ENCODE measurements at places on chromosomes 11 and 22.

- DNase-seq = no peak
These were observed 1502.4 kb upstream of the TENM4 start for GRCh38 chr11:80943226-80943625.

DNA sequence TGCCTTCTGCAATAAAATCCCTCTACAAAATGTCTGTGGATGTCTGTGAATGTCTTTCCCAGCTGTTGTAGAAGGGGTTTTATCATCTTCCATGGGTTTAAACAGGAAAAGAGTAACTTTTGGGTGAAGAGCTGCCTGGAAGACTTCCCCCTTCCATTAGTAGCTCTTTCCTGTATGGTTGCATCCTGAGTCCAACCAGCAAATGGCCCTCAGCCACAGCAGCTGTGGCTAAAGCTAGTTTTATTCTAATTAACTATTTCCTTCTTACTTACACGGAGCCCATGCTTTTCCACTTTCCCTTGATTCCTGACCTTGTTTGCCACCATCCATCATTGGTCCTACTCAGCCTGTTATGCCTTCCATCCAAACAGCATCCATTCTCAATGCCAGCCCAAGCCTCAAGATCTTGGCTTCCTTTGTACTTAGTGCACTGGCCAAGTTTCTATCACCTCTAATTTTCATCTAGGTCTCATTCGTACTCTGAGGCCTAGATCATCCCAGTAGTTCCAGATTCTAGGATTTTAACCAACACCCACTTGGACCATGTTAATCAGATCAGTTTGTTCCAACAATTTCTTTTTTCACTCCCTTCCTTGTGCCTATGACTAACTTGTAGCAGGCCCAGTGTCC lies 41.5 kb upstream of the CADM1 start:
- no peak for DNase-seq

DNA sequence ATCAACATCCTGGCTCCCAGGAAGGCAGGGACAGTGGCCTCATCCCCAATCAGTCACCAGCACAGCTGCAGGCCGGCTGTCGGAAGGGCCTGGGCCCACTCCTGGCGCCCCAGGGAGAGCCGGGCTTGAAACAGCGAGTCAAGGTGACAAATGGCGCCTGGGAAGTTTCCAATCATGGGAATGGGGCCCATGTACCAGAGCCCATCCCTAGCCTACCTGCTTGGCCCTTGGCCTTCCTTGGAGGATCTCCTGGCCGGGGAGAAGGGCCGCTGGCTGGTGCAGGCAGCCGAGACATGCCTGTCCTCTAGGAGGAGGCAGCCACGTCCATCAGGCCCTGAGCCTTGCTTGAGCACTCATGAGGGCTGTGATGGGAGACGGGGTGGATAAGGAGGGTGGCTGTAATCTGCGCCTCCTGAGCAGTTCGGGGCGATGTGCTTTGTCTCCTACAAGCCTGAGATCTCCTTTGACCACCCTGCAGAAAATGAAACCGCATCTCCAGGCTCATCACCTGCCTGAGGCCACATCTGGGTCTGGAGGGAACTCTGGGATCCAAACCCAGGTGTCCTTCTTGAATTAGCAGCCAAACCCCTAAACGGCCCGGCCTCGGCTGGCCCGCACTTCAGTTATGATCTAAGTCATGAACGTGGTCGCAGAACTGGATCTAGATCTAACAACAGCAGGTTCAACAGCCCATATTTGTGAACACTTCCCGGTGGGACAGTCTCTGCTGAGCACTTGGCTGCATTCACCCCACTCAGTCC lies 862.0 kb downstream of the TBC1D22A start:
- DNase-seq = no peak

DNA sequence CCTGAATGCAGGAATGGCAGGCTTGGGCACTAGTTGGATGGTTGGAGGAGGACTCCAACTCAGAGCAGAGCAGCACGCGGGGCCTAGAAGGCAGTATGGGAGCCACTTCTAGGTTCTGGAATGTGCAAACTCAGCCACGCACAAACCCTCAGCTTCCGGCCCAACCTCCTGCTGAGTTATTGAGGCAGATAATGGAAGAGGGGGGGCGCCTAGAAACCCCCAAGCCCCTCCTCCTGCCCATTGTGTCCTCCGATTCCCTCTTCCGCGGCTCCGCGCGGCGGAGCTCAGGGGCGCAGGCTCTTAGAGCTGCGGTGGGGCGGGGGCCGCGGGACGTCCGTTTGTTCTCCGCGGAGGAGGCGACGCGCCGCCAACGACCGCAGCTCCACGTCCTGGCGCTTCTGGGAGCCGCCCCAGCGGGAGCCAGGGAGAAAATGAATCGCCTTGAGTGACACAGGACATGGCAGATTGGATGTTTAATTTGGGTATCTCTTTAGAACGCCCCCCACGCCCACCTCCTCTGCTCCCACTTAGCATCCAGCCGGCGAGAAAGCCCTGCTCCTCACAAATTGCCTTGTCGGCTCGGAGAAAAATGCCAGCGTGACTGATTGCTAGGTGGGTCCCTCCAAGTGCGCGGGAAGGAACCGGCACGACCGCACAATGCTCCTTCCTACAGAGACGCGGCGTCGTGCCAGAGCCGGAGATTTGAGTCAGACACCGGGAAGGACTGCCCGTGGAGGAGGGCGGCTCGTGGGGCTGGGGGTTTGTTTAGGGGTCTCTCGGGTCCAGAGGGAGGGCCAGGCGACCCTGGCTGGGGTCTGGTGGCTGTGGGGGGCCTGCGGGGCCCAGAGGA lies 144.6 kb downstream of the NECTIN1 start:
- no peak for DNase-seq

DNA sequence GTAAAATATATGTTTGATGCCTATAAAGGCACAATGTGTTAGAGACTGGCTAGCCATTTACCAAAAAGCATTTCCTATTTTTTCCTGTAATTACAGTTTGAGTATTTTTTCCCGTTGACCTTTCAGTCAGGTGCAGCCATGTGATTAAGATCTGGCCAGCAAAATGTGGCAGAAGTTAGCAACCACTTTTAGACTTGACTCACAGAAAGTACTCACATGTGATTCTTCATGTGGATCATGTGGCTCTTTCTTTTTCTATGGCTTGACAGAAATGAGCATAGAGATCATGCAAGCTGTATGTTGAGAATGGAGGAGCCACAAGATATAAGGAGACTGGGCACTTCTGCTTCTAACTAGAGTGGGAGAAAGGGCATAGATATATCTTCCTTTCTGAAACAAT lies 27.3 kb upstream of the RAB38 start:
- DNase-seq = no peak

DNA sequence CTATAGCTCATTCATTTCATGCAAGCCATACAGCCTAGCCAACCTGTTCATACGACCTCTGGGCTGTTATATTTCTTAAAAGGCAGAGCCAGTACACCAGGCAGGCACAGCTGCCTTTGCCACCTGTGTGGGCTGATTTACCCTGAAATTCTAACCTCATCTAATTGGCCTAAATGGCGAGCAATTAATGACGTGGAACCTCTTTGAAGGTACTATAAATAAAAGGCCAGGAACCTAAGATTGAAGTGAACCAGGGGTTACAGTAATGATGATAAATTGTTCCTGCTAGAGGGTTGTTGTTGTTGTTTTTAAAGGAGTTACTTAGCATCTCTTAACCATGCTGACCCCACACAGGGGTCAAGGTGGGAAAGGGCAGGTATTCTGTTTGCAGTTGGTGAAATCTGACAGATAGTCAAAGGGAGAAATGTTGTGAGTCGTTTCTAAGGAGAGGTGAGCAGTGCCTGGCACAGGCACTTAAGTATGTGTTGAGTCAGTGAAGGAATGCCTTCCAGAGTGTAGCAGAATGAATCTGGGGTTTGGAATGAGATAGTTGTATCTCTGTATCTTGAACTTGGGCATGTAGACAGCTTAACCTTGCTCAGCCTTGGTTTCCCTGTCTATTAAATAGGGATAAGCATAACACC lies 213.5 kb upstream of the NAV2 start:
- no peak for DNase-seq

DNA sequence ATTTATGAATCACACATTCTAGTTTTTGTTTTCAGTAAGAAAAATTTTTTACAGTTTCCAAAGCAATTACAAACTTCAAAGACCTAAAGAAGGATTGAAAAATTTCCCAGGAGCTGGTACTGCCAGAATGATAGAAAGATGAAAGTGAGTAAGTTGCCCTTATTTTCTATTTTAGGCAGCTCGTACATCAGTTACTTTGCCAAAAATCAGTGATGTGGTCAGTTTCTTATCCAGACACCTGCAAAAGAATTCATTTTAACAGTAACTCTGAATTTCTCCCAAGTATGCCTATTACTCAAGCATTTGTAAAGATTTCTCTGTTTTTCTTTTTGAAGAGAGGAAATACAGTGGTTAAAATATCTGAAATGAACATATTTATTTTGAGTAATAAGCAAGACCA lies 976.3 kb upstream of the RAG2 start:
- DNase-seq = no peak

GRCh38 chr11:1073261-1073724 lies 1.4 kb upstream of the MUC2 start:
- DNase-seq = no peak

DNA sequence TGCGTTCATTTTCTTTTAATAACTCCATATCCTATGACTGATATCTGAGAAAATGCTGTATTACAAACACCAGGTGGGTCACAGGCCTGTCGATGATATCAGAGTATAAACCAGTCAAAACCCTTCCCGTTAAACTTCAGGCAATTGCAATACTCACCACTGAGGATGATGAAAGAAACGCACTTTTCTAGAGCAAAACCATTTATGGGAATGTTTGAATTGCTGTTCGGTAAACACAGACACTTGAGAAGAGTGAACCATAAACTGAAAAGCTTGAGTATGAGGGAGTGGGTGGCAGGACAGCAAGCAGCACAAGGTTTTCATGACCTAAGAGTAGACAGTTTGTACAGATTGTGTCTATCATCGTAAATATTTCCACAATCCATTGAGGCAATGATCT lies 139.8 kb upstream of the CEP126 start:
- no peak for DNase-seq

GRCh38 chr11:3169255-3170043 lies 4.3 kb upstream of the OSBPL5 start:
- DNase-seq = no peak

DNA sequence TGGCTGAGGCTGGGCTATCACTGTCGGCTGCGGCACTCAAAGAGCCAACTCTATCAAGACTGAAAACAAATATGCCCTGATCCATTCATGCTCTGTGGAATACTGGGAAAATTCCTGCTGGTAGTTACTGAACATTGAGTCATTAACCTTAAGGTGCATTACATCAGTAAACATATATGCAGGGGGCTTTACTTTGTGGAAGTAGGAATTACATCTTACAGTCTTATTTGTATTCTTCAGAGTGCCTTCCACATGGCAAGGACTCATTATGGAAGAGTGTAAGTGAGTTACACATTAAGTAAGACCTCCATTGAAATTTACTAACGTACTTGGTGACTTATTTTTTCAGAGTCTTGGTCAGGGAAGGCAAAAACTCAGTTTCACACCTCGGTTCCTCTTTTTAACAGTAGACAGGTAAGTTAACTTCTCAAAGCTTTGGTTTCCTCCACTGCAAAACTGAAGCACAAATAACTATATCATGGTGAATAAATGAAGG lies 4.5 kb downstream of the OR5B21 start:
- DNase-seq = no peak

- DNase-seq = no peak
These were observed 105.5 kb upstream of the PARVA start for GRCh38 chr11:12271826-12272366.

- DNase-seq = no peak
These were observed 30.1 kb downstream of the ST14 start for GRCh38 chr11:130189492-130190210.

GRCh38 chr22:49768951-49769690 lies 58.6 kb downstream of the BRD1 start:
- DNase-seq = no peak

GRCh38 chr11:47071791-47072261 lies 104.9 kb downstream of the ARFGAP2 start:
- no peak for DNase-seq

GRCh38 chr11:116637766-116638165 lies 135.0 kb downstream of the BUD13 start:
- DNase-seq = no peak

- DNase-seq = no peak
These were observed 800.6 kb downstream of the NTM start for GRCh38 chr11:132171031-132171430.

DNA sequence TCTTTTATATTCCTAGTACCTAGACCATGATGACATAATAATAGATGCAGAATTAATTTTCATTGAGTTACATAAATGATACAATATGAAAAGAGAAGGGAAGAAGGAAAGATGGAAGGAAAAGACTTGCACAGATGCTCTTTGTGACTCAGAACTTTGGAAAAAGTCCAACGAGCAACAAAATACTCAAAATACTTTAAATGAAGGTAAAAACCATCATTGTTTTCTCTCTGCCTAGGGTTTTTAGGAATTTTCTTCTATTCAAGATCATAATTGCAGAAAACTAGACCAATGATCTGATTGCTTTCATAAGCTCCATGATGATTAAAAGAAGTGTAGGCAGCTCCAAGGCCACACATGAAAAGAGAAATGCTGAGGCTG lies 276.9 kb downstream of the KIRREL3 start:
- DNase-seq = no peak

- DNase-seq = no peak
These were observed 315.7 kb upstream of the C11orf87 start for GRCh38 chr11:109106151-109106906.

GRCh38 chr11:45282081-45282480 lies 4.1 kb downstream of the SYT13 start:
- DNase-seq = no peak

- no peak for DNase-seq
These were observed 55.4 kb downstream of the CDON start for GRCh38 chr11:126007238-126007637.

DNA sequence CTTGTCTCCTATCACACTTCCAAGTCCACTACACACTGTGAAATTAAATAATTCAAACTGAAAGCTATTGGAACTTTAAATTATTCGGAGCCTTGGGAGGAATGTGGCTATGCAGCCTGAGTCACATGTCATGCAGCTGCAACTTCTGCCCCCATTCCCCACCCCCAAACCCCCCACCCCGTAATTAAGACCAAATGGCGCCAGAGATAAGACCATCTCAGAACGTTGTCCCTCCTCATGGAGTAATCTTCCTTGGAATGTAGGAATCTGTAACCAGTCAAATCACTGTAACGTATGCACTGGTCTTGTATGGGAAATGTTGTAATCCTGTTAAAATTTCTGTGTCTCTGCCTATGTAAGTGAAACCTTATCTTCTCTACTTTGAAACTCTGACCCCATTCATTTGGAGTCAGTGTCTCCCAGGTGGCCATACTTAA lies 37.0 kb downstream of the GAB2 start:
- no peak for DNase-seq

- no peak for DNase-seq
These were observed 66.4 kb downstream of the ZNRF3 start for GRCh38 chr22:28949788-28950187.

GRCh38 chr11:31788085-31788484 lies 23.0 kb downstream of the PAX6 start:
- no peak for DNase-seq

DNA sequence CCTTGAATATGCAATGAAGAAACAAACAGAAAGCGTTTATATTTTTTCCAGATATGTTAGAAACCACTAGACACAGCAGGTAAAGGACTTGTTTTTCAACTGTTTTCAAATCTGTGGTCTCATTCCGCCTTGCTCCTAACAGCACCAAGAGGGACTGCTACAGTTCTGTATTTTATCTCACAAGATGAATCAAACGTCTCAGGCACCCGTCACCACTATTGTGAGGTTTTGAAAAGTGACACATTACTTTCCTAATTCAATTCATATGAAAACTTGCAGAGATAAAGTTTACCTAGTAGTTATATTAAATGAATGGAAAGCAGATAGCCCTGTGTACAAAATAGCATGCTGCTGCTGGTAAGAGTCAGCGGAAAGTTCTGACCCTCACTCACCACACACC lies 386.3 kb downstream of the ETS1 start:
- no peak for DNase-seq

- DNase-seq = no peak
These were observed 198.8 kb downstream of the BARX2 start for GRCh38 chr11:129574431-129574830.
